ENCODE measurements at places on chromosomes 5 and 9. TPM values are rescaled to one million over a fixed set of nuclear protein-coding genes. Genes with fewer than 3 reads are reported as not detected.

Gene CFAP157
- 0.03 TPM for polyA plus RNA-seq

GRCh38 chr5:67725604-67726003 lies 490.0 kb upstream of the PIK3R1 start:
- no peaks in the 10 kb centered on the region for H3K36me3 ChIP-seq
- H3K4me3 ChIP-seq: no peak overlapping the region
- DNase-seq: no peak
- no peak overlapping the region for H3K27ac ChIP-seq
- no peaks in the 10 kb centered on the region for H3K27me3 ChIP-seq
- no peaks in the 10 kb centered on the region for H3K4me1 ChIP-seq

Gene HTR1A
- not detected for polyA plus RNA-seq

DNA sequence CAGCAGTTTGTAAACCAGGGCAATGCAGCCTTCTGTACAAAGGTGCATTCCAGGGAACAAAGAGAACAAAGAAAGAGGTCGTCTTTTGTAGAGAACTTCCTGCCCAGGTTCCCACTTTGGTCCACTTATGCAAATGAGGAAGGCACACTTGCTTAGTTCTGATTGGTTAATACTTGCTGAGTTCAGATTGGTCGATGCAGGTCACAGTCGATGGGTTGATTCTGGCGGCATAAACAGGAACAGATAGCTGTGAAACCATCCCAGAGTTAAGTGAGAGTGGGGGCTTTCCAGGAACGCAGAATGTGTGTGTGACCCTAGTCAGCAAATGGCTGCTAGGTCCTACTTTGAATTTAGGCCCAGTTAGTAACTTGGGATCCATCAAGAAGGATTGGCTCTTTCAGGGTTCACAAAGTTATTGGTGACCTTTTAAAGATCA lies 1.8 kb upstream of the ADAMTS13 start:
- no peak overlapping the region for H3K4me3 ChIP-seq
- peaks cover 59% of the 10 kb centered on the region for H3K4me1 ChIP-seq
- H3K36me3 ChIP-seq: no peaks in the 10 kb centered on the region
- peak; percentile 89 for DNase-seq

- H3K4me1 ChIP-seq: no peaks in the 10 kb centered on the region
- H3K4me3 ChIP-seq: no peak overlapping the region
- no peak overlapping the region for H3K27ac ChIP-seq
These were observed 24.0 kb downstream of the NNT start for GRCh38 chr5:43627028-43627427.

GRCh38 chr5:72067682-72068470 lies 39.4 kb upstream of the MAP1B start:
- no peaks in the 10 kb centered on the region for H3K36me3 ChIP-seq
- no peak for DNase-seq
- H3K4me1 ChIP-seq: no peaks in the 10 kb centered on the region
- no peak overlapping the region for H3K27ac ChIP-seq
- H3K27me3 ChIP-seq: no peaks in the 10 kb centered on the region

Gene GALNT12
- 3.2 TPM for polyA plus RNA-seq

Gene MEIKIN
- polyA plus RNA-seq: not detected

DNA sequence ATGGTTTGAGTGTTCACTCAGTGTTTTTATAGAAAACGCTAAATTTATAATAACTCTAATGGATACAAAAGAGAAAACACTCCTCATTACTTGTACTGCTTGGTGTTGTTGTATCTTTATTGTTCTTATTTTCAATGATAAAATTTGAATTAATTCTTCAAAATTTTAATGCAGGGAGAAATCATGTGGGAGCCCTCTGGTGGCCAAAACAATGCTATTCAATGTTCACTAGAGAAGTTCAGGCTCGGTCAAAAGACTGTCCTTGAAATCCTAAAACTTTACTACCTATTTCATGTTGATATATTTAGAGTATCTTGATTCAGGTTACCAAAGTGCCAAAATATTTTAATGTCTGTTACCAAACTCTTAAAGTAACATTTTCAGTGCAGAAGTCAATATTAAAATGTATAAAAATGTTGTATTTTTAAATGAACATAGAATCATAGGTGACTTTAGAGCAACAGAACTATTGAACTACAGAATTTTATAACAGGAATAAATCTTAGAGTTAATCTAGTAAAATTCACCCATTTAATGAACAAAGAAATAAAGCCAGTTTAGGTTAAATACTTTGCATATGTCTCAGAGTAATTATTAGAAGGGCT lies 1259.8 kb downstream of the PTPRD start:
- H3K4me3 ChIP-seq: no peak overlapping the region
- no peak overlapping the region for H3K27ac ChIP-seq
- no peaks in the 10 kb centered on the region for H3K27me3 ChIP-seq
- H3K4me1 ChIP-seq: no peaks in the 10 kb centered on the region
- no peaks in the 10 kb centered on the region for H3K36me3 ChIP-seq

Gene IL13
- 0.14 TPM for polyA plus RNA-seq

DNA sequence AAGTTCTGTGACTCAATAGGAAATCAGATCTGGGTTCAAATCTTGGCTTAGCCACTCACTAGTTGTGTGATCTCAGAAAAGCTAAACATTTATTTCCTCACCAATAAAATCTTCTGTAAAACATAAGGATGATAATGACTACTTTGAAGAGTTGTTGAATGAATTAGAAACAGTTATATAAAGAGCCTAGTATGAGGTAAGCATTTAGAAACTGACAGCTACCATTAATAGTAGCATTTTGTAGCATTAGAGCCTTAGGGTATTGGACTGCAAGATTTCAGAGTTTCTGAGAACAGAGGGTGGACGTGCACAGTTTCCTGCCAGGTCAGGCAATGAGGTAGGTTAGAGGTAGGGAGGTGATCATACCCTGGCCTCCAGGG lies 293.2 kb downstream of the CWC27 start:
- DNase-seq: no peak
- H3K4me3 ChIP-seq: no peak overlapping the region
- peak overlapping the region; percentile 70 for H3K27ac ChIP-seq
- H3K4me1 ChIP-seq: peaks cover 55% of the 10 kb centered on the region
- H3K27me3 ChIP-seq: no peaks in the 10 kb centered on the region

DNA sequence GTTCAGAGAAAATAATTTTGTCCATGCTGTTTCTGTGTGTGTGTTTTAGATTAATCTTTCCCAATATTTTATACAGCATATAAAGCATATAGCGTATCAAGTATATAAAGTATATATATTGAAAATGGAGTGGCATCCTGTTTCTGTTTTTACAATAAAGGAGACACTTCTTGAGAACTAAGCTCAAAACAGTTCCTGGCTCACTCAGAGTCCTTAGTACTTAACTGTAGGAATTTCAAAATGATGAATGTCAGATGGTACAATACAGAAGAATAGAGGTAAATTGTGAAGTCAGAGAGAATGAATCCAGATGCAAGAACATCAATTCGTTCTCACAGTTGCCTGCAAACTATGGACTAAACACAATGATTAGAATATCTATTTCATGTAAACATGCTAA lies 68.7 kb upstream of the TAS2R1 start:
- H3K4me3 ChIP-seq: no peak overlapping the region
- no peak for DNase-seq
- no peaks in the 10 kb centered on the region for H3K36me3 ChIP-seq
- no peak overlapping the region for H3K27ac ChIP-seq
- H3K4me1 ChIP-seq: no peaks in the 10 kb centered on the region

DNA sequence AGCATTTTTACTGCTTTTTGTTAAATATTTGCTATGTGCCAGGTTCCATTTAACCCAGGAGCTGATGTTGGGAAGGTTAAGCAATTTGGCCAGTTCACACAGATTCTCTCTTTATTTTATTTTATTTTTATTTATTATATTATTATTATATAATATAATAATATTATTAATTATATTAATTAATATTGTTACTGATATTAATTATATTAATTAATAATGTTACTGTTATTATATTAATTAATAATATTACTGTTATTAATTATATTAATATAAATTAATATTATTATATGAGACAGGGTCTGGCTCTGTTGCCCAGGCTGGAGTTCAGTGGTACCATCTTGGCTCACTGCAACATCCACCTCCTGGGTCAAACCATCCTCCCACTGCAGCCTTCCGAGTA lies 593.0 kb upstream of the SGCD start:
- no peak for DNase-seq
- H3K4me3 ChIP-seq: no peak overlapping the region
- no peak overlapping the region for H3K27ac ChIP-seq
- no peaks in the 10 kb centered on the region for H3K36me3 ChIP-seq
- no peaks in the 10 kb centered on the region for H3K4me1 ChIP-seq

DNA sequence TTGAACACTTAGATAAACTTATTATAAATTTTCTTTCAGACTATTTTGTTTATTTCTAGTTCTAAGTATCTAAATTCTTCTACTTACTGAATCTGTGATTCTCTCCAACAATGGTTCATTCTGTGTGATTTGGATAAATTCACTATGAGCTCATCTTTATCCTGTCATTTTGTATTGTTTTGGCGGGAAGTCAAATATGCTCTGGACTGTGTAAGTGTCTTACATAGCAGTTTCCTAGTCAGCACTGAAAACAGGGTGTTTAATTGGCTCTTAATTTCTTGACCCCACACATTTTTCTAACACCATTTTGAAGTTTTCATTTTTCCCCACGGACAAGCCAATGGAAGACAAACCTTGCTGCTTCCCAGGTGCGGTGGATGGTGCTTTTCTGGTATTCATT lies 207.0 kb upstream of the ACO1 start:
- no peak for DNase-seq
- H3K36me3 ChIP-seq: no peaks in the 10 kb centered on the region
- H3K4me3 ChIP-seq: no peak overlapping the region
- no peaks in the 10 kb centered on the region for H3K27me3 ChIP-seq
- H3K4me1 ChIP-seq: no peaks in the 10 kb centered on the region

Gene ADAMTS19
- polyA plus RNA-seq: not detected

Gene GFRA3
- not detected for polyA plus RNA-seq

Gene EQTN
- 1.3 TPM for polyA plus RNA-seq

Gene TRIP13
- 0.63 TPM for polyA plus RNA-seq

- no peak overlapping the region for H3K4me3 ChIP-seq
- no peaks in the 10 kb centered on the region for H3K36me3 ChIP-seq
- H3K27ac ChIP-seq: no peak overlapping the region
- peaks cover 39% of the 10 kb centered on the region for H3K4me1 ChIP-seq
- peak; percentile 11 for DNase-seq
These were observed 6.1 kb upstream of the FOXB2 start for GRCh38 chr9:77013206-77013931.

Measured in B cell (primary cell).